Upper lobe of right lung (tissue), 1 donor: ENCODE measurements at places on chromosomes 2 and 18. TPM values are rescaled to one million over a fixed set of nuclear protein-coding genes. Genes with fewer than 3 reads are reported as not detected.
A peak's percentile ranks its signal among the peaks of the same experiment; 100 is the strongest.

- peak overlapping the region; percentile 93 for H3K4me3 ChIP-seq
- H3K4me1 ChIP-seq: peaks cover 32% of the 10 kb centered on the region
- no peak for DNase-seq
Observed at GRCh38 chr2:197500503-197501131, 438 bp downstream of the HSPE1 start.

Gene REG1B
- not detected for total RNA-seq

Gene MOGAT1
- total RNA-seq: 2.2 TPM

DNA sequence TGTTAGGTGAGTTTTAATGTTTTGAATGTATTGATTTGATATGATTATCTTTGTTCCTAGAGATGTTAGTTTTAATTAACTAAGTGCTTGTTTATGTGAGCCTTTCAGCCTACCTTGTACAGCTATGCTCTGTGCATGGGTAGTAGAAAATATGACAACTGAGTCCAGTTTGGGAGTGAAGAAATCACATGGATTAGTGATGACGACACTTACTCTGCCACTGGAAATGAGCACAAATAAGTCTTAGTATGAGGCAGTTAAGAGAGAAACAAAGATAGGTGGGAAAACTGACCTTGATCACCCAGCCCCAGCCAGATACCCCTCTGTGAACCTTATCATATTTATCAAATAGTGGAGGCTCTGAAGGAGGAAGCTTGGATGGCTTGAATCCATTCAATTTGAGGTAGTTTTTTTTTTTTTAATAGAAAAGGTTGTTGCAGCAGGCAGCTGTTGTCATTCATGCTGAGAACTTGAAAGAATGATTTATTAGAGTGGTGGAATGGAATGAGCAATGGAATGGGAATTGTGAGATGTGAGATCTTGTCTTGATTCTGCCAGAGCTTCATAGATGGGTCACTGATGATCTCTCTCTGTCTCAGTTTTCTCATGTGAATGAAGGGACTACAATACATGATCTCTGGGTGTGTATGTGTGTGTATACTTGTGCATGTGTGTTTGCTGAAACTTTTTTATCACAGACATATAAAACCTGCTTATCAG is 96.4 kb downstream of the MAP3K20 start:
- DNase-seq: no peak
- H3K4me3 ChIP-seq: no peak overlapping the region
- peaks cover 3% of the 10 kb centered on the region for H3K4me1 ChIP-seq
- no peak overlapping the region for H3K27ac ChIP-seq
- H3K27me3 ChIP-seq: no peaks in the 10 kb centered on the region
- no peaks in the 10 kb centered on the region for H3K36me3 ChIP-seq

DNA sequence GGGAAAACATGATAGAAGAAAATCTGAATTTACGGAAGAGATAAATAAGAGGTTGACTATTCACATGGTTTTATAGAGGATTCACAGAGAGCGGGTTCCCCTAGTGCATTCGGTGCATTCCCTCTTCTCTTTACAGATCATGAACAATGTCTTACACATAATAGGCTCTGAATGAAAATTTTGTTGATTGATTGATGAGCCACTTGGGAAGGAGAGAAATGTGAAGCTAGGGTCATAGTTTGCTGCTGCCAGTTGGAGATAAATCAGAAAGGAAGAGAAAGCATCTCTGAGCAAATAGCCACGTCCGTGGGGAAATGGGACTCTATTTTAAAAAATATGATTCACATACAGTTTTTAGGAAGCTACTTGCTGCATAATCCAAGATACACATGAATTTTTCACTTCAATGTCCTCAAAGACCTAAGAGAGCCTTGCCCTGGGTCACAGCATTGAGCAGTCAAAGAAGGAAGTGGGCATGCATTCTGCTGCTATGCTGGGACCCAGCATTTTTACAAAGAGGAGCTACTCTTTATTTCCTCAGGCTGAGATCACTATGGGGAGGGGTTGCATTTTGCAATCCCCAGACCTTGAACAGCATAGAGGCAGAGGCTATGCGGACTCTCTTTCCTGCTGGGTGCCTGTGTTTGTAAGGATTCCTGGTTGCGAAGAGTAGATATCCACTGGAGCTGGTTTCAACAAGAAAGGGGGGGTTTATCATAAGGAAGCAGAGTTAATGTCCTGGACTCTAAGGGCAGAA is 395.3 kb downstream of the TSN start:
- no peaks in the 10 kb centered on the region for H3K4me1 ChIP-seq
- no peaks in the 10 kb centered on the region for H3K27me3 ChIP-seq
- no peaks in the 10 kb centered on the region for H3K36me3 ChIP-seq
- no peak overlapping the region for H3K27ac ChIP-seq
- no peak overlapping the region for H3K4me3 ChIP-seq

Gene KLHL30
- total RNA-seq: 0.90 TPM

Gene PTPN4
- 45.4 TPM for total RNA-seq

Gene LBX2
- total RNA-seq: 1.8 TPM

- peaks cover 29% of the 10 kb centered on the region for H3K4me1 ChIP-seq
- H3K4me3 ChIP-seq: no peak overlapping the region
- H3K36me3 ChIP-seq: no peaks in the 10 kb centered on the region
- DNase-seq: no peak
- H3K27me3 ChIP-seq: no peaks in the 10 kb centered on the region
Observed at GRCh38 chr2:109182426-109182825, 53.4 kb downstream of the SH3RF3 start.

DNA sequence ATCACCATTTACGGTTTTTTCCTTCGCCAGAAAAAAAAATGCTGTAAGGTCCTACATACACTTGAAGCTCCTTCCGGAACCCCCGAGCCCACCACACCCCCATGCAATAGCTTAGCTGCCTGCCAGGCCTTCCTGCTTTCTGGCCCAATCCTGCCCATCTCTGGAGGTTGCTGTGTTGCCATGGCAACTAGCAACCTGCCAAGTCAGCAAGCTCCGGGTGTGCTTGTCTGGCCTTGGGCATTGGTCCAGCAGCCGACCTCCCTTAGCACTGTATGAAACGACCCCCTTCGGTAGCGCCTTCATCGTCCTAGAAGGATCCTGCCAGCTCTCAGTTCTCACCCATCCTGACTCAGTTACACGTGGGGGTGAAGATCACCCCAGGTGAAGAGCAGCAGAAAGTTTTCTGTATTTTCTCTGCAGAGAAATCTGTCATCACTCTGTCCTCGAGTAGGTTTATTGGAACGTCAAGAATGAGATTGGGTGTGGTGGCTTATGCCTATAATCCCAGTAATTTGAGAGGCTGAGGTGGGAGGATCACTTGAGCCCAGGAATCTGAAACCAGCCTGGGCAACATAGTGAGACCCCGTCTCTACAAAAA is 47.4 kb upstream of the MTCL1 start:
- H3K27ac ChIP-seq: no peak overlapping the region
- peaks cover 4% of the 10 kb centered on the region for H3K4me1 ChIP-seq
- DNase-seq: no peak
- no peak overlapping the region for H3K4me3 ChIP-seq

DNA sequence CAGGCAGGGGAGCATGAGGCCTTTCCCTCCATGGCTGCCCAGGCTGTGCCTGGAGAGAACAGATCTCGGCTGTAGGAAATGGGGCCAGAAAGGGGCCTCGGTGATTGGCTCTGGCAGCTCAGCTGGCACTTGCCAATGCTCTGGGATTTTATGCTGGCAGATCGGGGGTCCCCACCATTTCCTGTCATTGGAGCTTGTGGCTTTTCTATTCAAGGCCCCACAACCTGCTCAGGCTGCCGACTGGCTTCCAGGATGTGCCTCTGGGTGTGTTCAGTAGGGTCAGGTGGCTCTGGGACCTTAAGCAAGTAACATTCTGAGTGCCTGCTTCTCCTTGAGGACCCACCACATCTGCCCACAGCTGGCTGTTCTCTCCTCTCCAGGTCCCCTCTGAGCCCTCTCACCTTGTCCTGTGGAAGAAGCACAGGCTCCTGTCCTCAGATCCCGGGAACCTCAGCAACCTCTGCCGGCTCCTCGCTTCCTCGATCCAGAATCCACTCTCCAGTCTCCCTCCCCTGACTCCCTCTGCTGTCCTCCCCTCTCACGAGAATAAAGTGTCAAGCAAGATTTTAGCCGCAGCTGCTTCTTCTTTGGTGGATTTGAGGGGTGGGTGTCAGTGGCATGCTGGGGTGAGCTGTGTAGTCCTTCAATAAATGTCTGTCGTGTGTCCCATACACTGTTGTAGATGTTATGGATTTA is 4.2 kb downstream of the GNLY start:
- no peaks in the 10 kb centered on the region for H3K36me3 ChIP-seq
- no peak overlapping the region for H3K27ac ChIP-seq
- no peak overlapping the region for H3K4me3 ChIP-seq
- DNase-seq: no peak
- no peaks in the 10 kb centered on the region for H3K4me1 ChIP-seq

GRCh38 chr18:46338205-46338604 is 234.0 kb downstream of the HAUS1 start:
- no peaks in the 10 kb centered on the region for H3K36me3 ChIP-seq
- no peak overlapping the region for H3K4me3 ChIP-seq
- H3K27me3 ChIP-seq: peaks cover 21% of the 10 kb centered on the region
- peaks cover 13% of the 10 kb centered on the region for H3K4me1 ChIP-seq

Gene LYPD6B
- total RNA-seq: 0.78 TPM

Gene TRIM43
- not detected for total RNA-seq

DNA sequence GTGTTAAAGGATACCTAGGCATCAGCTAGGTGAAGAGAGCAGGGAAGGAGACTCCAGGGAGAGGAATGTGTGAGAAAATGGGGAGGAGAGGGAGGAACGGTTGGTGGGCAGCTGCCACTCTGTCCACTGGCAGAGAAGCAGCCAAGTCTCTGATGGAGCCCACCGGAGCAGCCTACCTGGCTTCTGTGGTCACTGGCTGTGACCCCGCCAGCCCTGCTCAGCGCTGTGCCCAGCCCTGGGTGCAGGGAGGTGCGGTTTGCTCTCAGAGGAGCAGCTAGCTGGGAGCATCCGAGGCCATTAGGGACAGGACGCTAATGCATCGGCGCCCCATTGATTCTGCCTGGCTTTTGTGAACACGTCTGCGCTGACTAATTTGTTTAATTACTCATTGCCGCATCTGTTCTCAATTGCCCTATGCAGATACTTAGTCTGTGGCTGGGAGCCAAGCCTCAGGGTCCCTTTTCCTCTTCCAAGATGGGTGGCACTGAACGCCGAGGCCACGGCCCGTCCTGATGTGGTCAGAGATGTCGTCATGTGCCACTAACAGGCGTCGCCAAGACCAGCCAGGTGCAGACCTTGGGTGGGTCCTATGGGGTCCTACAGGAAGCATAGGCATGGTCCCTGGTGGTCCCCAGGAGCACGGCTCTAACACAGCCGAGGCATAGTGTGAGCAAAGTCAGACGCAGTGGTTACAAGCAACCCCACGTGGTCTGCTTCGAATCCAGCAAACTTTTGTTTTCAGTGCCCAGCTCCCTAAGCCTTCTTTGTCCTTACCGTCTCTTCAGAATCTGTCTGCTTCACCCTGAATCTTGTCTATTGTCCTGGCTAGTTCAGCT is 82.0 kb downstream of the RRM2 start:
- no peak for DNase-seq
- H3K27me3 ChIP-seq: no peaks in the 10 kb centered on the region
- H3K4me3 ChIP-seq: no peak overlapping the region
- no peak overlapping the region for H3K27ac ChIP-seq

Gene CHRNA1
- 0.52 TPM for total RNA-seq

DNA sequence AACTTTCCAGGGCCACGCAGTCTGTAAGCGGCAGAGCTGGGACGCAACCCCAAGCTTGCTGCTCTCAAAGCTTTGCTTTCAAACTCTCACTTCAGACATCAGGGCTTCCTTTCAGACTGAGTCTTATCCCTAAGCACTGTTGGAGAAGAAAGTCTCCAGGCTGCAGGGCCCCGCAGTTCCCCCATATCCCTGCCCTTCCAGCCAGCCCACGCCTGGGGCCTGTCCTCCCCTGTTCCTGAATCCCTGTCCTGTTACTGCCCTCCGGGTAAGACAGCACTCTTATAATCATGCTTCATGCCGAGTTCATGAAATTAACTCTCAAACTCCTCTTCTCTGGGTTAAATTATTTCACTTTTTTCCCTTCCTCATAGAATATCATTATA is 37.9 kb downstream of the HPCAL1 start:
- H3K4me3 ChIP-seq: no peak overlapping the region
- peaks cover 27% of the 10 kb centered on the region for H3K4me1 ChIP-seq
- no peaks in the 10 kb centered on the region for H3K36me3 ChIP-seq

Gene CNTNAP5
- not detected for total RNA-seq
